GM06990 (cell line): ENCODE measurements at places on chromosomes 12 and 14.

DNA sequence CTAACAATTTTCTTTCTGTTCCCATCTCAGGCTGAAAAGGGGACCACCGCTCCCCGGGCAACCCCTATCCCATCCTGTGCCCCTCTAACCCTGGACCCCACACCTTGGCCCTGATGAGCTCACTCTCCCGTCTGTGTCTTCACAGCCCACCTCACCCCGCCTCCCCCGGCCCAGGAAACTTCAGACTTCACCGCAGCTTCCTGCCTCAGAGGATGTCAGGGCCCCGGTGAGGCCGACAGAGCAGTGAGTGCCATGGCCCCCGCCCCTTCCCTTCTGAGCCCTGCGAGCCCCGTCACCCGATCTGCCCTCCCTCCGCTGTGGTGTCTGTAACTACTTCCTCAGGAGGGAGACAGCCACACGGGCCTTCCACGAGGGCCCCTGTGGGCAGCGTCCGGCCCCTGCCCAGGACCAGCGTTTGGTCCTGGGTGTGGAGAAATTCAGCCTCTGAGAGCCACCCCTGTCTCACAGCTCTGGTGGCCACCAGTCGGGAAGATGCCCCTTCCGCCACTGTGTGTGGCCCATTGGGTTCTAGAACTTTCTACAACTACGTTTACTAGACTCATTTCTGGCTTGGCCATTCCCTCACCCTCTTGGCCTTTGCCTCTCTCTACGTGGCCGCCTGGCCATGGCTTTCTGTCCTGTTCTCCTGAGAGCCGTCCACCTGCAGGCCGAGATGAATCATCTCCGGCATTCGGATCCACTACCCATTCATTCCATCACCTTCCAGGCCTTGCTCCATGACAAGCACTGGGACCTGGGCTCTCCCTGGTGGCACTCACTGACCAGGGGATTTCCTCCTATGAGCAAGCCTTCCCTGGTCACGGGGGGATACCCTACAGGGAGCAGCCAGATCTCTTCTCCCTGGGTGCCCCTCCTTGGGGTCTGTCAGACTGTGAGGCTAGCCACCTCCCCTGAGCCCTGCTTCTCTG, 3.4 kb downstream of the RHOF start:
- DNase-seq = peak; percentile 92

- no peak for DNase-seq
Measured at GRCh38 chr12:3897371-3897971, 24.3 kb upstream of the PARP11 start.

GRCh38 chr14:90676912-90677311, 139.3 kb downstream of the TTC7B start:
- DNase-seq = no peak

DNA sequence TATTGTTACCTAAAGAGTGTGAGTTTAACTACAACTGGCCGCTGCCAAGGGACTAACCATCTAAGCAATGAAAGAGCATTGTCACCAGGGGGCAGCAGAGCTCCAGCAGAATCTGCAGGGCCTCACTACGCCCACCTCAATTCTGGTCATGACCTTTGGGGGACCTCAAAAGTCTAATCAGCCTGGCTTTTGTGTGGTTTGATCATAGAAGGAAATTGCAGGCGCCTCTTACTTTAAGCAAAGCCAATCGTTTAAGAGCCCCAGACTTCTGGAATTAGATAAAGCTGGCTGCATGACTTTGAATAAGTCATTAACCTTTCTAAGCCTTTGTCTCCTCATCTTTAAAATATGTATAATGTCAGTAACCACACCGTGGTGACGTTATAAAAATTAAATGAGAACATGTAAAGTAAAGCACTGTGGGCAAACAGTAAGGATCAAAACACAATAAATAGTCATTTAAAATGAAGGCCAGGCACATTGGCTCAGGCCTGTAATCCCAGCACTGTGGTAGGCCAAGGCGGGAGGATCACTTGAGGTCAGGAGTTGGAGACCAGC, 58.6 kb downstream of the TBX3 start:
- no peak for DNase-seq

GRCh38 chr14:96256407-96256806, 397 bp downstream of the BDKRB1 start:
- DNase-seq = no peak

GRCh38 chr12:113161415-113162016, 12.0 kb downstream of the CFAP73 start:
- DNase-seq = peak; percentile 74

DNA sequence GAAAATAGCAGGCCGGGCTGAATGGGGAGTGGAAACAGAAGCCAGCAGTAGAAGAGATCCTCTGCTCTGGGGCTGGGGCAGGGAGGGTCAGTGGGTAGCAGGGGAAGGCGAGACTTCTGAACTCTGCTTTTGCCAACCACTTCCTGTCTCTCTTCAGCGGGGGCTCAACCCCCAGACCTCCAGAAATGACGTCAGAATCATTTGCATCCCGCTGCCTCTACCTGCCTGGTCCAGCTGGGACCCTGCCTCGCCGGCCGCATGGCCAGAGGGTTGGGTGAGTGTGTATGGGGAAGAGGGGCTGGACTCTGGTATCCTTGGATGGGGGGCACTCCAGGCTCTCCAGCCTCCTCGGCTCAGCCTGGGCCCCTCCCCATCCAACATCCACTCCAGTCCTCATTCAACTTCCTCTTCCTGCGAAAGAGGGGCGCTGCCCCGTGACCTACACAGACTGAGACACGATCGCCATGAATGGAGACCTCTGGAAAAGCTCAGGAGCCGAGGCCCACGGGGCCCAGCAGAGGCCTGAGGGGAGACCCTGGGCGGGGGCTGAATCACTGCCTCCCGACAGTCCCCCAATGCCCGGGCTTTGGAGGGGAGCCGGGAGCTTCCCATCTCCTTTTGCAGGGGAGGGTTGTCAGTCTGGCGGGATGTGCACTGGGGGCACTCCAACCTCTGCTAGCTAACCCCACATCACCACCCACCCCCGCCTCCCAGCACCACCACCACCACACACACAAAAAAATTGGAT, 458 bp upstream of the HOXC4 start:
- peak; percentile 84 for DNase-seq

GRCh38 chr14:55188686-55189295, 2.6 kb downstream of the DLGAP5 start:
- no peak for DNase-seq

GRCh38 chr14:99212199-99212598, 59.8 kb downstream of the BCL11B start:
- DNase-seq = no peak

GRCh38 chr14:102500158-102500662, 9.4 kb downstream of the ANKRD9 start:
- DNase-seq = no peak

GRCh38 chr12:89016970-89017778, 335.1 kb downstream of the DUSP6 start:
- DNase-seq = no peak

DNA sequence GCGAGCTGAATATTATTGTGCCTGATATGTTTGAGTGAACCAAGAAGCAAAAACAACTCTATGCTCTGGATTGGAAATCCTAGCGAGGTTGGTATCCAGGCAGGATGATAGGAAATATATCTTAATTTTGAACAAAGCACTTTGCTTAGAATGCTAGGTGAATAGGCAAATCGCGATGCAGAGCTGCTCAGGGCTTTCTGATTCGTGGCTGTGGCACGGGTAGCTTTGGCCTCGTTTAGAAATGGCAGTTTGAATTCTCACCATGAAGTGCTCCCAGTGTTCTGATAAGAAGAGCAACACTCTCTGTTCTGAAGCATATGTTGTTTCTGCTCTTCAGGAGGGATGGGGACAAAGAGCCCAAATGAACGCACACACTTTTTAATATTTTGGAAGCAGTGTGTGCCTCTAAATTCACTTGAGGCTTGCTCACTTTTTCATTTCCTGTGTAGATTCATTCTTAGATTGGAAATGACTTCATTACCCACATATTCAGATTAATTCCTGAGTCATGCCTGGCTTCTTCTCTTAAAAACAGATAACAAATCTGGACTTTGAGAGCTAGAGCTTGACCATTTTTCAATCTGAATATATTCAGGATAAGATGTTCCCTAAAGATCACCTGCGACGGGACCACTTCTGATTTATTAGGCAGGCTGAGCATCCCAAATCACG, 200.9 kb downstream of the RPAP3 start:
- DNase-seq = no peak

- DNase-seq = no peak
Measured at GRCh38 chr12:72406111-72406510, 133.9 kb downstream of the TRHDE start.

GRCh38 chr12:51009056-51009440, 17.1 kb downstream of the SLC11A2 start:
- no peak for DNase-seq

DNA sequence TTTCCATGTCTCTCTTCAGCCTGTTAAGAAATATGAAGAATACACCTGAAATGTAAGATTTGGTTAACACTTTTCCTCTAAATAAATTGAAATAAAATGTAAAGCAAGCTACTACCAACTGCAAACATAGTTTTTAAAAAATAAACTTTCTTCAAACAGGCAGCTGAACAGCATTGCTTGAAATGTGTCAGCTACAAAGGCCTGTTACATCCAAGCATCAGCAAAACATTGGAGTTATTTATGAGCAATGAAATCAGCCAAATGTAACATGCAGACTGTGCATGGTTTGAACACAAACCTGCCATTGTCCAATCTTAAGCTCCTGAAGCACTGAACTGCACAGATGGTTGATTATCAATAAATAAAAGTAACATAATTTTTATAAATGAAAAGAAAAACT, 291.3 kb downstream of the ACSS3 start:
- DNase-seq = no peak

- no peak for DNase-seq
Measured at GRCh38 chr14:99463974-99464373, 16.7 kb downstream of the SETD3 start.

- no peak for DNase-seq
Measured at GRCh38 chr12:19681007-19681406, 241.7 kb downstream of the AEBP2 start.

- DNase-seq = no peak
Measured at GRCh38 chr12:48001505-48002413, 2.5 kb downstream of the COL2A1 start.
